ENCODE measurements at places on chromosomes 16 and 17.

DNA sequence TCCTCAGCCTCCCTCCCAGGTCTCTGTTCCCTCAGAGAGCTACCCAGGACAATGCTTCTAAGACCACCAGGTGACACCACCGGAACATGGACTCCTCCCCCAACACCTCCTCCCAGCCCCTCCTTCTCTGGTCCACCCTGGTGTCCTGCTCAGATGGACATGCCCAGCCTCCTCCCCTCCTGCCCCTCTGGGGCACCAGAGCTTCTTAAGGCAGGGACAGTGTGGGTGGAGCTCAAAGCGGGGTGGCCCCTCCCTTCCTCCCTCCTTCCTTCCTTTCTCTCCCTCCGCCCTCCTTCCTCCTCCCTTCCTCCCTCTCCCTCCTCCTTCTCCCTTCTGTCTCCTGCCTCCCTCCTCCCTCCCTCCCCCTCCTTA, 22.7 kb downstream of the TRPV3 start:
- no peak for DNase-seq

GRCh38 chr16:88003736-88004135, 52.5 kb downstream of the BANP start:
- no peak for DNase-seq

- no peak for DNase-seq
Observed at GRCh38 chr16:86384263-86384649, 126.1 kb upstream of the FOXF1 start.

GRCh38 chr17:79504181-79504605, 106.7 kb downstream of the RBFOX3 start:
- no peak for DNase-seq

GRCh38 chr17:34369571-34369970, 6.5 kb upstream of the CCL1 start:
- DNase-seq = no peak

- no peak for DNase-seq
Observed at GRCh38 chr17:9273428-9274391, 252.4 kb downstream of the NTN1 start.

DNA sequence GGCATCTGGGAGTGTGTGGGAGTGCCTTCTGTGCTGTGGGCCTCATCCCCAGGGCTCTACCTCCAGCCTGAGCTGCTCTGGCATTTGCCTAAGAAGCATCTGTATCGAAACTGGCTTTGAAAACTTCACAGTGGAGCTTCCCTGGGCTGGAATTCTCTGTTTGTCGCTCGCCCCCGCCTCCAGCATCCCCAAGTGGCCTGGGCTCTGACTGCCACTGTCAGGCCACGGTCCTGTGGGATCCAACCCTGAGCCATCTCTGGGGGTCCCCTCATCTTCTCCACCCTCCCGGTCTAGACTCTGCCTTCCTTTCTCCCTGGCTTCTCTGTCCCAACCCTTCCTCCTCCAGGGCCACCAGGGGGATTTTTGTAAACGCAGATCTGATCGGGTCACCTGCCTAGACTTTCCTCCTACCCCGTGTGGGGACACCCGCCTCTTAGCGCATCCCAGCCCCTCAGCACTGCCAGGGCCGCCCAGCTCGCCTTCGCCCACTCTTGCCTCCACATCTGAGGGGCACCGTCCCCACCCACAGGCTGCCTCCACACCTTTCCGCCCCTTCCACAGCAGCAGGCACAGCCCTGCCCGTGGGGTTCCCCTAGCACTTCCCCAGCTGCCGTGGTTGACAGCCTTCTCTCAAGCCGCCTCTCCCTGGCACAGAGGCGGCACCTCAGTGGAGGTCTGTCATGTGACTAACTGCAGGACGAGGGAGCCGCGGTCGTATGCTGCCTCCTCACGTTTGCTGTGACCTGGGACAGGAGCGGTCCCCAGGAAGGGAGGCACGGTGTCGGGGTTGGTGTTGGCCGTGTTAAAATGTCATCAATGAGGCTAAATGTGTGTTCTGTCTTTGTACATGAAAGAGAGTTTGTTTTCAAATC, 12.0 kb downstream of the TBC1D24 start:
- no peak for DNase-seq

DNA sequence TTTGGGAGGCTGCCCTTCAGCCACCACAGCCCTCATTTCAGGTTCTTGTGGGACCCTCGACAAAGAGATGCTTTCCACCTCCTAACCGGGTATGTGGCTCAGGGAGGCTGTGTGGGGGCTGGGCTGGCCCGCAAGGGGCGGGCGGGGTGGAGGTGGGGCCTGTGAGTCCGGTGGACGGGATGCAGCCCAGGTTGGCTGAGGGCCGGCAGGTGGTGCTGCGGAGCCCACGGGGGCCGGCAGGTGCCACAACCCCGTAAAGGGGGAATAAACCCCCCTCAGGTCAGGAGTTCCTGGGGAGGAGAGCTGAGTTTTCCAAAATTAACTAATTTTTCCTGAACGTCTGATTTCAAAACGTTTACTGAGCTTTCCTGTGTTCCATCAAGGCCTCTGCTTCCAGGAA, 4.9 kb upstream of the CIAO3 start:
- no peak for DNase-seq

- DNase-seq = peak; percentile 22
Observed at GRCh38 chr17:79741751-79742588, 11.2 kb downstream of the ENPP7 start.

GRCh38 chr16:56517206-56517605, 2.6 kb downstream of the BBS2 start:
- DNase-seq = no peak

- no peak for DNase-seq
Observed at GRCh38 chr16:89843409-89844350, 15.4 kb downstream of the SPIRE2 start.

- no peak for DNase-seq
Observed at GRCh38 chr16:53415504-53415903, 18.8 kb upstream of the RBL2 start.

DNA sequence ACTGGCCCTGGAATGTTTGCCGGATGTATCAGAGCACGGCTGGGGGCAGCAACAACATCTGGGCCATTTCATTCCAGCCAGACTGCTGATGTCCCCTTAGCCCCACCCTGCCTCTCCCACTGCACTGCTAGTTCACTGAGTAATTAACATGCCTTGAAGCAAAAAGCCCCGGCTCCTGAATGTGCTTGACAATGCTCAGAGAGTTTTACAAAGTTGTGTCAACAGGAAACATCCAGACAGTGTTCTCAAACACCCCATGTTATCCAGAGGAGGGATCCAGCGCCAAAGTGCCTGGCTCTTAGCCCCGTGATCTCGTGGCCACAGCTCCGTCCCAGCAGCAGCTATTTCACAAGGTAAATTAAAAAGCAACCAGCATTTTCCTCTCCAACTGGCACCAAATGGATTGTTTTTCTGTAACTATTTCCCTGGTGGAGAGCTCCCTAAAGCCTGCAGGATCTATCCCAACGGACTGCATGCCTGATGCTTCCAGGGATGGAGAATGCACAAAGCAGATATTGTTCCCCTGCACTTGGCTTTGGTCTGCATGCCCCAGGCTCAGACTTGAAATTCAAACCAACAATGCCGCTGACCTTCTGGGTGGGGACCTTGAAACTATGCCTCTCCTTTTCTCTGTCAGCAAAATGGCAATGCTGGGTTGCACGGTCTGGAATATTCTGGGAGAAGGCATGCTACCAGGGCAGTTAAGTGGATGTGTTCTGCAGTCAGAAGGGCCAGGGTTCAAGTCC, 115.6 kb upstream of the CDH5 start:
- no peak for DNase-seq

- DNase-seq = no peak
Observed at GRCh38 chr16:61105544-61105943, 930.7 kb downstream of the CDH8 start.

- no peak for DNase-seq
Observed at GRCh38 chr17:47057830-47058229, 78.8 kb upstream of the RPRML start.

DNA sequence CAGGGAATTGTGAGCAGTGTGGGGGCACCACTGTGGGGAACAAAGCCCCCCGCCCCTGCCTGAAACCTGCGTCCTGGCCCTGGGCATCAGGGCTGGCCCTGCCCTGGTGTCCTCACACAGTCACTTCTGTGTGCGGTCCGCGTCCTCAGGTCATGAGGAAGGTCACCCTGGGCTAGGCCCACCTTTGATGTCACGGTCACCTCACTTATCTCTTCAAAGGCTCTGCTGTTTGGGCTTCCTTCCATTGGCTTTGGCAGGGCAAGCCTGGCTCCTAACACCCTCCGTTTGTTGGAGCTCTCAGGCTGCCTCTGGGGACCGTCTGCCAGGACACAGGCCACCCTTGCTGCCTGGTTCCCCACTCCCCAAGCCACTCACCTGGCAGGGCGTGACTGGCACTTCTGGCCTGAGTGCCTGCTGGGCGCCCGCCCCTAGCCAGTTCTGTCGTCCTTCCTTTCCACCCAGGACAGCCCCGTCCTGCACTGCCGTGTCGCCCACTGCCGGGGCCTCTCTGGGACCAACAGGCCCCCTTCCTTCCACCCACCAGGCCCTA, 8.8 kb downstream of the CENPX start:
- no peak for DNase-seq

DNA sequence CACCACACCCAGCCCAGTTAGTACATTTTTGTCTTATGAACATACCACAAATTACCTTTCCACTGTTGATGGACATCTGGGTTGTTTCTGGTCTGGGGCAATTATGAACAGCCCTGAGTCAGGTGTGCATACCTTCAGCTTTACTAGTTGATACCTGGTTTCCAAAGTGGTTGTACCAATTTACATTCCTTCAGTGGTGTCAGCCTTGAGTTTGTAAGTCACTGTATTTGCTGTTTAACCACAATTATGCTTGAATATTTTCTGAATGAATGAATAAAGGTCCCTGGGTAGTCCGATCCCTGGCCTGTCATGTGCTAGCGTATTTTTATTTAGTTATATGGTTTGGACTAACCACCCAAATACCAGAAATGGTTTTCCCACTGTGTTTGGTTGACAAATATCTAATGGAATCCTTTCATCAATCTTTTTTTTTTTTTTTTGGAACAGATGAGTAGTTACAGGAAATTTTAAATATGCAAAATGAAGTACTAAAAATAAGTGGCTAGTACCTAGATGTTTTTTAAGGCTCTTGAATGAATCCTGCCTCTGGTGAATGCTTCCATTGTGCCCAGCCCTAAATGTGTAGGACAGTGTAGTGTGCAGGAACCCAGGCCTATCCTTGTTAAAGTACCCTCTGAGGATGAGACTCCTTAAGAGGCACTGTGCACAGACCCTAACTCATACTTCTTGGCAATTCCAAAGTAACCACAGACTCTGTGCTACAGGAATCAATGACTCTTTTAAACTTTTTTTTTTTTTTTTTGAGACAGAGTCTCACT, 3.7 kb downstream of the DUSP14 start:
- DNase-seq = no peak

DNA sequence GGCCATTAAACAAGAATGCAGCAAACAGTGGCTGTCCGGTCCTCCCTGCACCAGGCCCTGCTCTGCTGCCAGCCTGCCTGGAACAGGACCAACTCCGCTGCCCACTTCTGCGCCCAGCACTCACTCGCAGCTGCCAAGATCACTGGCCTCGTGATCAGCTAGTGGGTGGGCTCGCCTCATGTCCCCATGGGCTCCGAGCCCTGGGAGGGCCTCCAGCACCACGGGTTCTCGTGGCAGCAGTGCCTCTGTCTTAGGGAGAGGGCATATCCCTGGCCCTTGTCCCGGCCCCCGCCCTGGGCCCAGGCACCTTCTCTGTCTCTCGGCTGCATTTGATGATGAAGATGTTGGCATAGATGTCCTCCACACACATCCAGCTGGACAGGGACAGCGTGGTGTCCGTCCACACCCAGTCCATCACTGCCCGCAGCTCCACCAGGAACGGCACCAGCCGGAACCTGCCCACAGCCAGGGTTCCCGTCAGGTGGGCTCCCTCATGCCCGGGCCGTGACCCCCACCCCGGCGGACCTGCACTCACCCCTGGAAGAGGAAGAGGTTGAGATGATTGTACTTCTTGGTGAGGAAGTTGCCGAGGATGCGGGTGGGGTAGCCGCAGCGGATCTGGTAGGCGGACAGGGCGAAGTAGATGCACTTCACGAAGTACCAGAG, 13.1 kb downstream of the CTU2 start:
- no peak for DNase-seq

GRCh38 chr16:70685061-70685937, 554 bp downstream of the MTSS2 start:
- no peak for DNase-seq

DNA sequence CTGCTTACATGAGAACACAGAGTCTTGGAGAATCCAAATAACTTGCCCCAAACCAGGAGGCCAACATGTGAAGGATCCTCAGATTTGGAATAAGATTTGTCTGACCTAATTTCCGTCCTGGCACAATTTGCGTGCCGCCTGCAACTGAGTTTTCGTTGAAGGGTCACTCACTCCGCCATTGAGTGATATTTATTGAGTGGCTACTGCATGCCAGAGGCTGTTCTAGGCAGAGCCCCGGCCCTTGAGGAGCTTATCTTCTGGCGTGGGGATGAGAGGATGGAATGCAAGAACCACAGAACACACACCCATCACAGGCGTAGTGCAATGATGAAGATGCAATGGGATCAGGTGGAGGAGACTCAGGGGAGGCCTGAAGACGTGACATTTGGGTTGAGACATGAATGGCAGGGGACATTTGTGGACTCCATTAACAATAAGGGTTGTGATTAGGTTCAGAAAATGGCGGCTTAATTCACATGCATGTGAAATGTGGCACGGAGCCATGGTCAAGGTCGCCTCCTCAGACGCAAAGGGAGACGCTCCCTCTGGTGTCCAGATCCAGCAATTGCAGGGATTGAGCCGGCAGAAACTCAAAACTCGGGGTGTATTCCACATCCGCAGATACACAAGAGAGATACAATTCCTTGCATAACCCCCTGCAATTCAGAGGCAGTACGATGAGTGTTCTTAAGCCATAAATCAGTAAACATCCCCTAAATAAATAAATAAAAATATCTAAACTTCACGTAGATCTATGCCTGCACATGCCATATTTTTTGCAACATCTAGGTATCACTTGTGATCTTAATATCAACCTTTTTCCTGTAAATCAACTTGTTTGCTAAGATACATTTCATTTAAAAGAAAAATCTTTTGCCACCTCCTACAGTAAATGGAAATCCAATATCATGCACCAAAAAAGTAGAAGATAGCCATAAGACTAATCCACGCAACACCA, 57.9 kb upstream of the CACNG4 start:
- DNase-seq = peak; percentile 77

GRCh38 chr16:11613381-11614303, 26.9 kb upstream of the LITAF start:
- DNase-seq = no peak

DNA sequence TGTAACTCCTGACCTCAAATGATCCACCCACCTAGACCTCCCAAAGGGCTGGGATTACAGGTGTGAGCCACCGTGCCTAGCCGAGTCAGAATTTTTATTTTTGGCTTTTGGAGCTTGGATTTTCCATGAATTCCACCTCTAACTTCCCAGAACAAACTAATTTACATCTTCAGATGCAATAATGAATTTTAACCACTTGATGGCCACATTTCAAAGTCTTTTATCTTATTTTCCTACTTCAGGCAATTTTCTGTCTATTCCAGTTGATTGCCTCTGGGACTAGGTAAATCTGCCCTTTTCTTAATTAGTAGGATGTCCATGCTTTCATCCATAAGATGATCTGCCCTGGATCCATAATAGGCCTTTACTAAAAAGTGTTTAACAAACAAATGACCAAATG, 156.4 kb upstream of the ANKFN1 start:
- no peak for DNase-seq
